ENCODE measurements at places on chromosomes 2 and 18.

GRCh38 chr2:108907822-108908712 is 81.0 kb downstream of the EDAR start:
- no peaks in the 10 kb centered on the region for H3K4me1 ChIP-seq
- peaks cover 90% of the 10 kb centered on the region for H3K36me3 ChIP-seq
- no peaks in the 10 kb centered on the region for H3K27me3 ChIP-seq
- no peak for DNase-seq
- H3K4me3 ChIP-seq, result no peak overlapping the region

DNA sequence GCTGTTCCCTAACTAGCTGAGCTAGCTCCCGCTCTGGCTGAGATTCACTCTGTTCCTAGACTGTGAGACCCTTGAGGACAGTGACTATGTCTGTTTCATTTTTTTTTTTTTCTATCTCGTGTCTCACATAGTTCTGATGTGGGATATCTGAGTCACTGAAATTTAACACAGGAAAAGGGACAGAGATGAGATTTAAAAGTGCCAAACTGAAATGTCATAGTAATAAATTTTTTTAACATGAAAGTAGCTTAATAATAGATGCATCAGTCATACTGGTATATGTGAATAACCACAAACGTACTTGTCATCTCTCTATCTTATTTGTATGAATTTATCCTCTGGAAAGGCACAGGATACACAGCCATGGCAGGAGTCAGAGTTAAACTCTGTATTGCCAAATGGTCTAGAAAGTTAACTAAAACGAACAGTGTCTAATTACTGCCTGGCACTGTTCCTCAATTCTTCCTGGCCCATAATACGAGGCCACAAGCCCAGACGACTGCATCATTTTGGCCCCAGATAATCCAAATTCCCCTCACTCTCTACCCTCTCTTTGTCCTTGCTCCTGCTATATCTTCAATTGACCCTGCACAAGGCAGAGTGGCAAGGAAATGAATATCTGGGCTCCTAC is 87.5 kb downstream of the SATB2 start:
- no peak overlapping the region for H3K27ac ChIP-seq
- H3K27me3 ChIP-seq, result no peaks in the 10 kb centered on the region
- no peak overlapping the region for H3K4me3 ChIP-seq
- no peaks in the 10 kb centered on the region for H3K4me1 ChIP-seq
- no peaks in the 10 kb centered on the region for H3K36me3 ChIP-seq

- H3K4me1 ChIP-seq, result no peaks in the 10 kb centered on the region
- H3K27me3 ChIP-seq, result no peaks in the 10 kb centered on the region
- no peak for DNase-seq
- H3K36me3 ChIP-seq, result no peaks in the 10 kb centered on the region
Observed at GRCh38 chr2:219404954-219405353, 13.2 kb upstream of the DES start.

GRCh38 chr2:161625996-161626395 is 1.8 kb downstream of the SLC4A10 start:
- DNase-seq, result no peak
- no peak overlapping the region for H3K27ac ChIP-seq
- H3K27me3 ChIP-seq, result peaks cover 10% of the 10 kb centered on the region
- H3K4me1 ChIP-seq, result no peaks in the 10 kb centered on the region
- H3K36me3 ChIP-seq, result no peaks in the 10 kb centered on the region
- no peak overlapping the region for H3K4me3 ChIP-seq

GRCh38 chr18:9096007-9096371 is 6.5 kb upstream of the NDUFV2 start:
- DNase-seq, result no peak
- no peaks in the 10 kb centered on the region for H3K27me3 ChIP-seq
- peaks cover 20% of the 10 kb centered on the region for H3K4me1 ChIP-seq
- peak overlapping the region; percentile 26 for H3K4me3 ChIP-seq
- peak overlapping the region; percentile 64 for H3K27ac ChIP-seq
- no peaks in the 10 kb centered on the region for H3K36me3 ChIP-seq

DNA sequence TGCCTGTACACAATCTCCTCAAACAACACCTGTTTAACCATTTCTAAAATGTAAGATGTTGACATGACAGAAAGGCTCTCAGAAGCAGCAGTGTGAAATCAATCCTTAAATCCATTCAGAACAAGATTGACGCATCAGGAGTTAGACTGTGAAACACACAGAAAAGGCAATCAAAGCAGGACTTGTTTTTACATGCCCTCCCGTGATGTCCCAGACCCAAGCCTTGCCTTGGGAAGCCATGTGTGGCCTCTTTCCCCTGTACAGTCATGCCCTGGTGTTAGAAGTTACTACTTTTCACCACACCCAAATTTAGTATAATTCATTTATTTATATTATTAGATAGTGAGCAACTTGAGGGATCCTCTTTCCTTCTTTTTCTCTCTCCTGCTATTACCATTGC is 115.7 kb downstream of the NCKAP5 start:
- no peaks in the 10 kb centered on the region for H3K36me3 ChIP-seq
- no peaks in the 10 kb centered on the region for H3K4me1 ChIP-seq
- H3K27ac ChIP-seq, result no peak overlapping the region
- no peaks in the 10 kb centered on the region for H3K27me3 ChIP-seq
- no peak for DNase-seq

DNA sequence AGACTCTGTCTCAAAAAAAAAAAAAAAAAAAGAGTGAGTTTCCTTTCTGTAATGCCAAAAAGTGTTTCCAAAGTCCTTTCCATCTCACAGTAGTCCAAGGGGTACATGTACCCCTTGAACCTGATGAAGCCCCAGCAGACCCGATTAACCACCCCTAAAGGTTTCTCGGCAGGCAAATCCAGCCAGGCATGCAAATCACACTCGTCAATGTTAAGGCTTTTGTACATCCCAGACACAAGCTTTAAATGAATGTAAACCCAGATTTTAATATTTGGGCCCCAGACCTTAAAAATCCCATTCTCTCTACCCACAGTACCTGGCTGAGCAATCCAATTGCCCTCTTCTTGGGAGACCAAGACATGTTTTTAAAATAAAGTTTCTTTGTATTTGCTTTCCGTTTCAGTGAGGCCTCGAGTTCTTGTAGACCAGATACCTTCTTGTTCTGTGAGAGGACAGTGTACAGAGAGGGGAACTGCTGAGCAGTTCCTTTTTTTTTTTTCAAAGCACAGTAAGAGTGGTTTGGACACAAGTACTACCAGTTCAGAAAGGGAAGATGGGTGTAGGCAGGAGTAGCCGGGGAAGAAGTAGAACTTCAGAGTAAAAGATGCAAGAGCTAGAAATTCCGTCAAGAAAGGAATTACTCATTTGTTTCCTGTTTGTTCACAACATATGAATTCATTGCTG is at the start of gene NLRC4:
NLRC4 (minus strand) TSS at position 465 of the 684 bp plus-strand sequence. CDS start 8,111 bp downstream, outside the sequence.
- H3K4me3 ChIP-seq, result no peak within 1 kb of the TSS
- no peak for DNase-seq
- H3K4me1 ChIP-seq, result no peaks in the 10 kb centered on the region
- no peaks in the 10 kb centered on the region for H3K27me3 ChIP-seq
- H3K36me3 ChIP-seq, result no peaks in the 10 kb centered on the region

DNA sequence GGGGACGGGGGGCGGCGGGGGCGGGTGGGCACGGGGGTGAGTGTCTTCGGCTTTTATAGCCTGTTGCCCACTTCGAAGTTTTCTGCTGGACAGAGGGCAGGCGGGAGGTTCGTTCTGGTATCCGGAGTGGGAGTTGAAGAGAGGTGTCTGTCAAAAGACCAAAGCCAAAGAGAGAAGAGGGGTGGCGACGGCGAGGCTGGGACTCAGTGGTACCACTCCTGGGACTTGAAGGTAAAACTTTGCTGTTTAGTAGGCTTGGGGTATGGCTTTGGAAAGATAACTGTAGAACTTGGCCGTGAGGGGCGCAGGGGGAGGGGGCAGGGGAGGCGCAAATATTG is 215.8 kb upstream of the DTNA start:
- DNase-seq, result no peak
- no peak overlapping the region for H3K27ac ChIP-seq
- H3K4me1 ChIP-seq, result no peaks in the 10 kb centered on the region
- peaks cover 3% of the 10 kb centered on the region for H3K27me3 ChIP-seq

GRCh38 chr2:163711258-163711657 is 24.6 kb downstream of the FIGN start:
- H3K4me1 ChIP-seq, result no peaks in the 10 kb centered on the region
- H3K27ac ChIP-seq, result no peak overlapping the region
- no peaks in the 10 kb centered on the region for H3K36me3 ChIP-seq
- no peak for DNase-seq

DNA sequence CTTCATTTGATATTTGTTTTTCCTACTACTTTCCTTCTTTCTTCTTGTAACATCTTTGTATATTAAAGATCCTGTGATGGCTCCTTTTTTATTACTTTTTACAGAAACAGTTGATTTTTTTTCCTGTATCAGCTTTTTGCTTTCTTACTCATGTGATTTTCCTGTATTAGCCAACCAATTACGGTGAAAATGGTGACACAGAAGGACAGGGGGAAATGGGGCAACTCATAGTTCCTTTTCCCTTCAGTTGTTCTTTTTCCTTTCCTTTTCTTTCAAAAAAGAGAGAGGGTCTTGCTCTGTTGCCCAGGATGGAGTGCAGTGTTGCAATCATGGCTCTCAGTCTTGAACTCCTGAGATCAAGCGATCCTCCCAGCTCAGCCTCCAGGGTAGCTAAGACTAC is 117.8 kb downstream of the ATL2 start:
- H3K27ac ChIP-seq, result no peak overlapping the region
- no peak overlapping the region for H3K4me3 ChIP-seq
- DNase-seq, result no peak
- no peaks in the 10 kb centered on the region for H3K36me3 ChIP-seq
- H3K4me1 ChIP-seq, result no peaks in the 10 kb centered on the region

DNA sequence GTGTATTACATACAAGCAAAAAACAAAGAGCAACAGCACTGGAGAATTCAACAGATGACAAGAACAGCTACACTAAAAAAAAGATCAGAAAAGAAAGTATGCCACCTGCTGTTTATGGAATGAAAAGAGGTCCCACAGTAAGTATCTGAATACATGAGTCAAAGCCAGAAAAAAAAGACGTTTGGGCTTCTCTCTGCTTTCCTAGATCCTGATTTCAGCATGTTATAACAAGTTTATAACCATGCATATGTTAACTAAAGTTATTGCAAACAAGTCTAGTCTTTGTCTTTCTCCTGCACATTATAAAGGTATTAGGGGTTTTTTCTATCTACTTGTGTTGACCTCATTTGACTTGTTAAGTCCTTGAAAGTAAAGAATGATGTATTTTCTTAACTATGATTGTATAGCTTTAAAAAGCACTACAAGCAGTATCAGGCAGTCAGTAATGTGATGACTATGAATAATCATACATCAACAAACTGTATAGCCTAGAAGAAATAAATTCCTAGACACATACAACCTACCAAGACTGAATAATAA is 108.5 kb upstream of the COL5A2 start:
- H3K27ac ChIP-seq, result no peak overlapping the region
- DNase-seq, result peak; percentile 34
- no peaks in the 10 kb centered on the region for H3K36me3 ChIP-seq
- no peak overlapping the region for H3K4me3 ChIP-seq

GRCh38 chr2:140348826-140349225 is 1568.6 kb upstream of the NXPH2 start:
- H3K4me3 ChIP-seq, result no peak overlapping the region
- no peak for DNase-seq
- H3K4me1 ChIP-seq, result no peaks in the 10 kb centered on the region
- no peaks in the 10 kb centered on the region for H3K27me3 ChIP-seq

DNA sequence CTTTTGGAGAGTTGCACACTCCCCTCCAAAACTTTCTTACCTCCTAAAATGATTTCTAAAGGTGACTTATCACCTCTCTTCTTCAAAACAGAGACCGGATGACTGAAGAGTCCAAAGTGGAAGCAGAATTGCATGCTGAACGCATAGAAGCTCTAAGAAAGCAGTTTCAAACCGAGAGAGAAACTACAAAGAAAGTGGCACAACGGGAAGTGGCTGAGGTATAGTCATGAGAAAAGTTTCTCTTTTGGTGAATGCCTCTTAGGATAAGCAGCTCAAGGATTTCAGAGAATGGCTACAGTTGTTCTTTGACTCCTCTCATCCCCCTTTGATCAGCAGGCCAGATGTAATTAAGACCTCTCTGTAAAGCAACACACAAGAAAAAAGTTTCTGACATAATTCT is 73.6 kb downstream of the GTF3C3 start:
- H3K4me3 ChIP-seq, result no peak overlapping the region
- DNase-seq, result no peak
- no peak overlapping the region for H3K27ac ChIP-seq
- H3K36me3 ChIP-seq, result no peaks in the 10 kb centered on the region
- no peaks in the 10 kb centered on the region for H3K4me1 ChIP-seq

- H3K27ac ChIP-seq, result no peak overlapping the region
- H3K36me3 ChIP-seq, result no peaks in the 10 kb centered on the region
- DNase-seq, result no peak
- H3K4me3 ChIP-seq, result no peak overlapping the region
- H3K4me1 ChIP-seq, result no peaks in the 10 kb centered on the region
Observed at GRCh38 chr2:121356058-121356640, 71.1 kb upstream of the TFCP2L1 start.
